ENCODE measurements at places on chromosomes 5 and 9. TPM values are rescaled to one million over a fixed set of nuclear protein-coding genes. Genes with fewer than 3 reads are reported as not detected.

Gene PLCXD3
- 14.5 TPM for total RNA-seq

Gene MEIKIN
- 1.2 TPM for total RNA-seq

Gene PCA3
- 0.32 TPM for total RNA-seq

DNA sequence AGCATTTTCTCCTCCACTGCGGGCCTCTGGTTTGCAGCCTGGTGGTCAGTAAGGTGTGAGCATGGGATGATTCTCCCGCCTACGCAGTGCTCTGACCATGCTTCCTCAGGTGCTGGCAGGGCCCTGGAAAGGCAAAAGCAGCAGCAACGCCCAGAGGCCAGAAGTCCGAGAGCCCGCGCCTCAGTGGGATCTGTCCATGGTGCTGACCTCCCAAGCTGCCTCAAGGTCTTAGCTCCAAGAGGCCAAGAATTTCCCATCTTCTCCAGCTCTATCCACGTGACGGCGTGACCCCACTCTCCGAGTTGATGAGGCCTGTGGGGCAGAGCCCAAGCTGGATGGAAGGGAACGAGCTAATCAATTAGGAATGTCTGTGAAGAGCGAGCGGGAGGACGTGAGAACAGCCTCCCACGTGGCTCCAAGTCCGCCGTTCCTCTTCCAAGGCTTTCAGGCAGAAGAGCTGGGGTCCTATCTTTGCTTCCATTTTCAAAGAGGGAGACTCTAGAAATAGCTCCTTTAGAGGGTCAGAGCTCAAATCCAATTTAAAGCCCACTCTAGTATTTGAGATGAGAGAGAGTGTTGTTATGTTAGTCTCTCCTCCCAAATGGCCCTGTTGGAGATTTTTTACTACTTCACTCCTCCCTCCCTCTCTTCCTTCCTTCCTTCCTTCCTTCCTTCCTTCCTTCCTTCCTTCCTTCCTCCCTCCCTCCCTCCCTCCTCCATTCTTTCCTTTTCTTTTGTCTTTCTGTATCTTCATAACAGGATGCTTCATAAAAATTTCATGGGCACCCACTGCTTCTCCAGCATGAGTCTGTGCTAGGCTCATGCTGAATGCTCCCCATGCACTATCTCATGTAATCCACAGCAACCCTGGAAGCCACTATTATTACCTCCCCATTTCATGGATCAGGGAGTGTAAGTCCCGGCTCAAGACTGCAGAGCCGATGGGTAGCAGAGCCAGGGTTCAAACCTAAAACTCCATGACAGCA lies 69.3 kb downstream of the OLFM1 start:
- DNase-seq, result no peak

GRCh38 chr5:40355846-40356245 lies 323.9 kb upstream of the PTGER4 start:
- no peak for DNase-seq

- no peak for DNase-seq
Observed at GRCh38 chr5:132493821-132494220, 3.2 kb upstream of the IRF1 start.

Gene FST
- 6.1 TPM for total RNA-seq

DNA sequence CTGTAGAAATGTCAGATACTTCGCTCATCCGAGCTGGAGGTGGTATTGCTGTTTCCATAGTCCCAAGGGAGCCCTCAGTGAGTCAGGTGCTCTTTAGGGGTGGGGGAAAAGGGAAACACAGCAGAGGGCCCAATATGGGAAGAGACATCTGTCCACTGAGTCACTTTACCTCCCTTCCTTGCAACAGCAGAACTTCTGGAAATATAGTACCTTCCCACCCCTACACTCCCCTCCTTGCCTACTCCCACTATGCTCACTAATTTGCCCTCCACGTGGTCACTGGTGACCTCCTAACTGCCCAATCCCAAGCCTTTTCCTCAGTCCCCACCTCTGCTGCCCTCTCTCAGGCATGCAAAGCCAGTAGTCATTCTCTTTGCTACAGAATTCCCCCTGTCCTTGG lies 1.9 kb downstream of the HK3 start:
- DNase-seq, result no peak

Gene NUTM2F
- total RNA-seq, result not detected

Gene CA9
- total RNA-seq, result 8.8 TPM
